ENCODE measurements at places on chromosomes 5 and 9. TPM values are rescaled to one million over a fixed set of nuclear protein-coding genes. Genes with fewer than 3 reads are reported as not detected.

Gene NUP188
- total RNA-seq = 47.1 TPM

Gene TMEM171
- total RNA-seq = 44.0 TPM

Gene FGFR4
- total RNA-seq = 145 TPM

Gene LCNL1
- total RNA-seq = not detected

Gene AFAP1L1
- total RNA-seq = 0.29 TPM

Gene CDC25C
- total RNA-seq = not detected

Gene ZFP37
- total RNA-seq = 1.3 TPM

Gene SH3PXD2B
- total RNA-seq = 39.3 TPM

Gene SPINK14
- not detected for total RNA-seq

Gene SPTLC1
- 63.8 TPM for total RNA-seq

DNA sequence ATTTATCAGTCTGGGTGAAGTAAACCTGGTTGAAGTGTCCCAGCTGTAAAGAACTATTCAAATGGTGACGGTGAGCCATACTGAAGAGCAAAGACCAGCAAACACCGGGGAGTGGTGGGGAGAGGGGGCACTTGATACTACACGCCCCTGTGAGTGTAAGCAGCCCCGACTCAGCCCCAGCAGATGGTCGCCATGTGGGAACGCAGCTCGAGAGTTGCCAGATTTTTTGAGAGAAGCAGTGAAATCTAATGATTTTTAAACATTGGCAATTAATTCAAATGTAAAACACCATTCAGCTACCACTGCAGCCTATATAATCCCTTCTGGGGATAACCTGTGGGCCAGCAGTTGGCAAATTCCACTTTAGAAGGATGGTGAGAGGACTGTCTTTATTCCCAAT lies 1386.9 kb upstream of the WWC1 start:
- no peak overlapping the region for H3K27ac ChIP-seq
- no peak overlapping the region for H3K4me3 ChIP-seq
- H3K27me3 ChIP-seq = no peaks in the 10 kb centered on the region
- no peak for DNase-seq
- H3K36me3 ChIP-seq = no peaks in the 10 kb centered on the region
- H3K4me1 ChIP-seq = no peaks in the 10 kb centered on the region

GRCh38 chr9:34490360-34490759 lies 31.8 kb downstream of the DNAI1 start:
- H3K4me3 ChIP-seq = no peak overlapping the region
- no peak overlapping the region for H3K27ac ChIP-seq
- no peaks in the 10 kb centered on the region for H3K4me1 ChIP-seq
- no peaks in the 10 kb centered on the region for H3K36me3 ChIP-seq
- no peaks in the 10 kb centered on the region for H3K27me3 ChIP-seq
- DNase-seq = no peak

DNA sequence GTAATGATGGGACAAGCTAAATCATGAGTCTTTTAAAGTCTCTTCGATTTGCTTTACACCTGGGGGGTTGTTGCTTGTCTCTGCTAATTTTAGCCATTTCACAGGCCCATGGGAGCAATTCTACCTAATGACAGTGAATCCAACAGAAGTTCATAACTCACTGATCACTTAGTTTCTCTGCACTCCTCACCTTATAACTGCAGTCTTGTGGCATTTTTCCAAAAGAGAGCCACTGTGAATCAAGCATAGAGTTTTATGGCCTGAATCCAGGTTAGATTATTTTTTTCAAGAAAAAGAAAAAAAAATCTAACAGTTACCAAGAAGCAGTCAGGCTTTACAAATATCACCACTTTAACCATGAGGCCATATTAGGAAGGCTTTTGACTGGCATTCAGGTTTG lies 1.5 kb upstream of the IL7R start:
- H3K27ac ChIP-seq = peak overlapping the region; percentile 35
- H3K27me3 ChIP-seq = no peaks in the 10 kb centered on the region

GRCh38 chr9:35727676-35728040 lies 4.3 kb downstream of the TLN1 start:
- peak overlapping the region; percentile 100 for H3K27ac ChIP-seq
- DNase-seq = no peak
- H3K4me3 ChIP-seq = peak overlapping the region; percentile 88

DNA sequence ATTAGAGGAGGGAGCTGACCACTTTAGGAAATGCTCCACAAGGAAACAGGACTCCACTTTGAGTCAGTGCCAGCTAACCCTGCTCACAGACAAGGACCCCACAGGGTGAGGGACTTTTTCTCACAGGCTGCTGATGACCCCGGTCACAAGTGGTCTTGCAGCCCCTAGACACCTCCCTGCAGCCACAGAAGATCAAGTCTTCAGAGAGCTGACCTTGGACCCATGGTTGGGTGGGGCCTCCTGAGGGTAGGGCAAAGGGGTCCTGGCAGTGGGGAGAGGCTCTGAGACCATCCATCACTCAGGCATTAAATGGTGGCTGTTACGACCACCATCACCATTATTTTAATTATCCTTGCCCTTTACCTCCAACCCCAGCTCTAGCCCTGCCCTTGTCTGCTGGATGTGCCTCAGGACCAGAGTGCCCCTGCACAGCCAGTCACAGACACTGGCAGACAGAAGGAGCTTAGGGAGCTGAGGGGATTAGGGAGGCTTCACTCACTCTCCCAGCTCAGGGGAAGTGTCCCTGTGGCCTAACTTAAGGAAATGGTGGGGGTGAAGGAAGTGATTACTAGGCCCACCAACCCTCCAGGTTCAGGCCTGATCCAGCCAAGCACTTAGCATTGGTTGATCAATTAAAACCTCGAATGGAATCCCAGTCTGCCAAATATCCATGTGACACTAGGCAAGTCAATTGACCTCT lies 1.6 kb downstream of the ACSL6 start:
- H3K4me1 ChIP-seq = peaks cover 19% of the 10 kb centered on the region
- H3K27me3 ChIP-seq = peaks cover 22% of the 10 kb centered on the region
- DNase-seq = no peak
- no peak overlapping the region for H3K4me3 ChIP-seq

GRCh38 chr5:142151436-142152383 lies 43.1 kb downstream of the NDFIP1 start:
- DNase-seq = peak; percentile 92
- H3K36me3 ChIP-seq = peaks cover 50% of the 10 kb centered on the region
- H3K27ac ChIP-seq = no peak overlapping the region
- peaks cover 6% of the 10 kb centered on the region for H3K4me1 ChIP-seq
- H3K27me3 ChIP-seq = no peaks in the 10 kb centered on the region

DNA sequence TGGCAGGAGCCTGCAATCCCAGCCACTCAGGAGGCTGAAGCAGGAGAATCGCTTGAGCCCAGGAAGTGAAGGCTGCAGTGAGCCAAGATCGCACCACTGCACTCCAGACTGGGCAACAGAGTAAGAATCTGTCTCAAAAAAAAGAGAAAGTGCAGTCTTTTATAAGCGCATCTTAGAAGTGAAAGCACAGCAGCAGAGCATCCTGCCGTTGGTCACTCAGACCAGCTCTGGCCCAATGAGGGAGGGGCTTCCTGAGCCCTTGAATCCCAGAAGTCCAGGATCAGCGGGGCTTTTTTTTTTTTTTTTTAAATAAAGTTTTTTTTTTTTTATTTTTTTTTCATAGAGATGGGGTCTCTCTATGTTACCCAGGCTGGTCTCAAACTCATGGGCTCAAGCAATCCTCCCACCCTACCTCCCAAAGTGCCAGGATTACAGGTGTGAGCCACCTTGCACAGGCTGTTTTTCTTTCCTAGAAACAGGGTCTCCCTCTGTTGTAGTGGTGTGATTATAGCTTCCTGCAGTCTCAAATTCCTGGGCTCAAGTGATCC lies 42.3 kb downstream of the NAIF1 start:
- no peak for DNase-seq
- no peaks in the 10 kb centered on the region for H3K27me3 ChIP-seq
- peak overlapping the region; percentile 69 for H3K27ac ChIP-seq
- no peaks in the 10 kb centered on the region for H3K36me3 ChIP-seq

- no peaks in the 10 kb centered on the region for H3K36me3 ChIP-seq
- no peak for DNase-seq
Observed at GRCh38 chr9:20479419-20480155, 142.7 kb downstream of the MLLT3 start.

GRCh38 chr5:80072103-80073073 lies 37.2 kb downstream of the THBS4 start:
- no peak overlapping the region for H3K27ac ChIP-seq
- no peaks in the 10 kb centered on the region for H3K36me3 ChIP-seq
- no peak overlapping the region for H3K4me3 ChIP-seq
- H3K4me1 ChIP-seq = peaks cover 4% of the 10 kb centered on the region
- no peak for DNase-seq

- H3K36me3 ChIP-seq = no peaks in the 10 kb centered on the region
- H3K4me1 ChIP-seq = no peaks in the 10 kb centered on the region
- DNase-seq = peak; percentile 23
- no peak overlapping the region for H3K4me3 ChIP-seq
Observed at GRCh38 chr9:21381448-21382339, 3.5 kb downstream of the IFNA2 start.

- H3K4me1 ChIP-seq = no peaks in the 10 kb centered on the region
- DNase-seq = no peak
- H3K27me3 ChIP-seq = no peaks in the 10 kb centered on the region
- no peak overlapping the region for H3K4me3 ChIP-seq
- no peak overlapping the region for H3K27ac ChIP-seq
Observed at GRCh38 chr5:84709075-84709474, 324.4 kb upstream of the EDIL3 start.

DNA sequence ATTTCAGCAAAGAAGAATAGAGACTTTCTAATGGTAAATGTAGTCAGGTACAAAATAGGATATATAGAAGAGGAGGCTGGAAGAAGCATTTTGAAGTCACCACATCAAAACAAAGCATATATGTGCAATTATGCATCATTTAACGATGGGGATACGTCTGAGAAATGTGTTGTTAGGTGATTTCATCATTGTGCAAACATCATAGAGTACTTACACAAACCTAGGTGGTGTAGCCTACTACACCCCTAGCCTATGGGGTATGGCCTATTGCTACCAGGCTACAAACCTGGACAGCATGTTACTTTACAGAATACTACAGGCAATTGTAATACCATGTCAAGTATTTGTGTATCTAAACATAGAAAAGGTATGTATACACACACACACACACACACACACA lies 28.4 kb downstream of the ELP1 start:
- DNase-seq = no peak
- H3K4me3 ChIP-seq = no peak overlapping the region
- H3K36me3 ChIP-seq = peaks cover 97% of the 10 kb centered on the region
- H3K27me3 ChIP-seq = no peaks in the 10 kb centered on the region

GRCh38 chr9:133006731-133007352 lies 24.0 kb upstream of the GTF3C5 start:
- peaks cover 64% of the 10 kb centered on the region for H3K27me3 ChIP-seq
- H3K4me1 ChIP-seq = peaks cover 8% of the 10 kb centered on the region
- H3K36me3 ChIP-seq = no peaks in the 10 kb centered on the region
- no peak for DNase-seq
- no peak overlapping the region for H3K27ac ChIP-seq

- no peak overlapping the region for H3K4me3 ChIP-seq
- no peaks in the 10 kb centered on the region for H3K27me3 ChIP-seq
- no peak overlapping the region for H3K27ac ChIP-seq
- no peak for DNase-seq
- no peaks in the 10 kb centered on the region for H3K36me3 ChIP-seq
- no peaks in the 10 kb centered on the region for H3K4me1 ChIP-seq
Observed at GRCh38 chr9:71010258-71010657, 111.2 kb downstream of the TRPM3 start.

DNA sequence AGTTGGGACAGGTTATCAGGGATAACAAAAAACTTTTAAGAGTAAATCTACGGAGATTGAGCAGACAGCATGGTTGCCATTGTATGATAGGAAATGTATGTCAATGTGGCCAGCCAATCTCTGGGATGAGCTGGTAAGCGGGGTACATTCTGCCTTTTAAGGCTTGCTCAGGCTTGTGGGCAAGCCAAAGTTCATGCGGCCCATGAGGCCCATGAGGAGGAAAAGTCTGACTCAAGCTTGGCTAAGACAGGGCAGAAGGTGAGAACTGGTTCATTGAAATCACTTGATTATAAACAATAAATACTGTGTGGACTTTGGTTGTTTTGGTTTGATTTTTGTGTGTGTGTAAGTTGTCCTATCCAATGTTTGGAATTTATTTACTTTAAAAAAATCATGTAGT lies 997.1 kb downstream of the DNAH5 start:
- DNase-seq = no peak
- no peak overlapping the region for H3K27ac ChIP-seq
- H3K4me1 ChIP-seq = no peaks in the 10 kb centered on the region
- H3K27me3 ChIP-seq = no peaks in the 10 kb centered on the region
- no peaks in the 10 kb centered on the region for H3K36me3 ChIP-seq
- H3K4me3 ChIP-seq = no peak overlapping the region

DNA sequence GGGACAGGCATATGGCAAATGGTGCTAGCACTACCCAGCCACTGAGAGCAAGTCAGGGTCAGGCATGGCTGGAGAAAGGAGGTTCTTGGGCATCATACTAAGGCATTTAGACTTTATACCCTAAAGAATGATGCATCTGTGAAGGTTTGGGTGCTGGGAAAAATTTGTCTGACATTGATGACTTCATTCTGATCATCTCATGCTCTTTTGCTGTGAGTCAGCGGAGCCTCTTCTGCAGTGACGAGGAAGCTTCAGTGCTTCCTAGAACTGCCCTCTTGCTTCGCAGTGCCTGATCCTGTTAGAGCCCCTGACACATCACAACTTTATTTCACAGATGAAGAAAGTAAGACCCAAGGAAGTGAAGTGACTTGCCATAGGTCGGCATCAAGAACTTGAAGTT lies 266.6 kb upstream of the GAS1 start:
- H3K4me1 ChIP-seq = no peaks in the 10 kb centered on the region
- no peaks in the 10 kb centered on the region for H3K36me3 ChIP-seq
- no peaks in the 10 kb centered on the region for H3K27me3 ChIP-seq
- no peak for DNase-seq

Data from stomach (tissue), 19 donors.